ENCODE measurements at places on chromosomes 6 and 20.

DNA sequence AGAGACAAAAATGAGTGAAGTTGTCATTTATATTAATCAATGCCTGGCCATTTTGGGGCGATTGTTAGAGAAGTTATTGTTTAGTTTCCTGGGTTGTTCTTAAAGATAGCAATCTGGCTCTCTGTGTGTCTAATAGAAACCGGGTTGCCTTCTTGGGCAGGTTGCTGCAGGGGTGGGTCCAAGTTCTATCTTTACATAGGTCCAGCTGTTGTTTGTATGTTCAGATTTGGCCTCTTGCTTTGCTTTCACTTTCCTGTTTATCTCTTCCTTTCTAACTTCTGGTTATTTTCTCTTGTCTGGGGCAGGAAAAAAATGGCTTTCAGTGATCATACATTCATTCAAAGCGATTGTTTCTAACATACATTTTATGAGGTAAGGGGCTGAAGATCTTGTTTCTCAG lies 128.4 kb upstream of the NOX3 start:
- DNase-seq = no peak

DNA sequence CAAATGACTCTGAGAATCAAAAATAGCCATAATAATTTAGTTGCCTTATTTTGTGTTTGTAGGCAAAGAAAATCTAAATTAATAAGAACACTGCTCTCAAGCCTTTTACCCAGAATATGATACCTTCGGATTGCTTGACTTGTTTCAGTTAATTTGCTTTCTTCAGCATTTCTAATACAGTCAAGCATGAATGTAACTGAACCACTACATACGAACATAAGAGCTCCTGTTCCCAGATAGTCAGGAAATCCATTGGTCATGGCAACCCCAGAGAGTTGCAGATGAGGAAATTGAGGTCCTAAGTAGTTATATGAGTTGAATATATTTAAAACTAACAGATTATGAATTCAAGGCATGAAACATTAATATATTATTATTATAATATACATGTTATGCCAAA lies 2.9 kb downstream of the FRK start:
- no peak for DNase-seq

GRCh38 chr6:135176464-135176863 lies 4.6 kb upstream of the MYB start:
- no peak for DNase-seq

GRCh38 chr20:49496553-49497397 lies 14.3 kb upstream of the KCNB1 start:
- DNase-seq = no peak

DNA sequence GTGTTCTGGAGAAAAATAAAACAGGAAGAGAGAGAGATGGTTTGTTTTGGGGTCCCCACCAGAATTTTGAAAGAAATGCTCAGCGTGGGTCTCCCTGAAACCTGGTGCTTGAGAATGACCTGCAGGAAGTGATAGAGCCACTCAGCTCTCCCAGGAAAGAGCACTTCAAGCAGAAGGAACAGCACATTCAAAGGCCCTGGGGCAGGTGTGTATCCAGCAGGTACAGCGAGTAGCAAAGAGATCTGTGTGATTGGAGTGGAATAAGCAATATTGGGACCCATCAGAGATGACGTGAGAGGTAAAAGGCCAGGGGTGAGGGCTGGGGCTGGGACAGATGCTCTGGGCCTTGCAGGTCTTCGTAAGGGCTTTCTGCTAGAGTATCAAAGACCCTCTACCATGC lies 89.5 kb upstream of the CCDC167 start:
- no peak for DNase-seq

DNA sequence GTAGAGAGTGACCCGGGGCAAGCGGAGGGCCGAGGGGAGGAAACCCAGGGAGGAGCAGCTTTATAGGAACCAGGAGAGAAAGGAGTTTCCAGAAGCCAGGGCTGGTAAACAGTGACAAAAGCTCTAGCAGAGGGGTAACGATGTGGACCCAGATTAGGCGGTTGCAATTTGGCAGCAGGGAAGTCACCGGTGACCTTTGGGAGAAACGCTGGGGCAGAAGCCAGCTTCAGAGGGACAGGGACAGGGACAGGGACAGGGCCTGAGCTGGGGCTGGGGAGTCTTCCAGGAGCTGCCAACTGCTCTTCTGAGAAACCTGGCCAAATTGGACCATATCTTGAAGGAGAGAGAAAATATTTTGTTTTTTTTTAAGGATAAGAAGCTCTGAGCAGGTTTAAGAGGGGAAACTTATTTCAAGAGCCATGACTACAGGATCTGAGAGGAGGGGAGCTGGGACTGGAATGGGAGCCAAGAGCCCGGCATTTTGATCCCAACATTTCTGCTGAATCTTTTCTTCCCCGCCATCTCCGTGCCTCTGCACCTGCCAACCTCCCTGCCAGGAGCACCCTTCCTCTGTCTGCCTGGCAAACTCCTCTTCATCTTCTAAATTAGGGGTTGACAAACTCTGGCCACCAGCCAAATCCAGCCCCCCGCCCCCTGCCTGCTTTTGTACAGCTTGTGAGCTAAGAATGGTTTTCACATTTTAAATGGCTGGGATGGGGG lies 22.6 kb upstream of the PREX1 start:
- no peak for DNase-seq

DNA sequence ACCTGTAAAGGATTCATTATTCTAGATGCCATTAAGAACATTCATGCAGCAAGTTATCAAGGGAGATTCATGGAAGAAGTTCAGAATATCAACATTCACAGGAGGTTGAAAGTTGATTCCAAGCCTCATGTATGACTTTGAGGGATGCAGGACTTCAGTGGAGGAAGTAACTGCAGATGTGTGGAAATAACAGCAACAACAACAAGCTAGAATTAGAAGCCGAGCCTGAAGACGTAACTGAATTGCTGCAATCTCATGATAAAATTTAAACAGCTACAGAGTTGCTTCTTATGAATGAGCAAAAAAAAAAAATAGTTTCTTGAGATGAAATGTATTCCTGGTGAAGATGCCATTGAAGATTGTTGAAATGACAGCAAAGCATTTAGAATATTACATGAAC lies 73.3 kb upstream of the NXT1 start:
- no peak for DNase-seq

DNA sequence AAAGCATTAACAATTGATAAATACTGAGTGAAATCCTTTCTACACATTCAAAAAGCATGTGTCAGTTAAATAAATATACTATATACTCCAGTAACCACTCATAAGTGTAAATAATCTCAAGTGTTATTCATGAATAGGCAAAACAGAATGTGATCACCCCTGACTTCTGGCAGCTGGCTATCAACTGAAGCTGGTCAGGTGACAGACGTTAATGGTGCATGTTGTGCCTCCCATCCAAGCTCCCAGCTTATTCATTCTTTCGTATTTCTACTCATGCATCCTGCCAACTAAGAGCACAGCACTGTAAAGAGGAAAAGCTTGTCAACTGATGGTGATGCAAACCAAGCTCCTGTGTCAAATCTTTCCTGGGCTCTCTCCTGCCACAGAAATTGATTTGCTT lies 7.7 kb downstream of the PSMB1 start:
- no peak for DNase-seq

- DNase-seq = no peak
Observed at GRCh38 chr6:107047807-107048206, 19.8 kb downstream of the MTRES1 start.

GRCh38 chr6:77341058-77341986 lies 122.0 kb downstream of the HTR1B start:
- no peak for DNase-seq

DNA sequence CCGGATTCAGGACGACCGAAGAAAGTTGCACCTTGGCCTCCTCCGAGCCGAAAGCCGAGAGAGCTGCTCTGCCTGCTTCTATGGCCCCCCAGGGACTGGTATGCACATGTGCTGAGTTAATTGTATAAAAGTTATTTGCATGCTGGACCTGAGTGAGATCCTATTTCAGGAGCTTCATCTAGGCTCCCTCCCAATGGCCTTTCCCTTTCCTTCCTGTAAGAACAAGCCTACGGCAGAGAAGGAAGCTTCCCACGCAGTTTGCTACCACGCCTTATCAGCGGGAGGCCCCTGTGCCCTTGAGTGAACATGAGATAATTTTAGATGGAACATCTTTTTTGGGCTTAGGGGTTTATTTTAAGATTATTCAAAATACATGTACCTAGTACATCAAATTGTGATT lies 65.9 kb downstream of the RIN2 start:
- DNase-seq = no peak

- DNase-seq = no peak
Observed at GRCh38 chr6:145241721-145242120, 493.6 kb downstream of the EPM2A start.

GRCh38 chr6:35148167-35148741 lies 7.1 kb upstream of the TCP11 start:
- DNase-seq = peak; percentile 86

GRCh38 chr6:165060720-165061119 lies 248.7 kb downstream of the C6orf118 start:
- DNase-seq = no peak

DNA sequence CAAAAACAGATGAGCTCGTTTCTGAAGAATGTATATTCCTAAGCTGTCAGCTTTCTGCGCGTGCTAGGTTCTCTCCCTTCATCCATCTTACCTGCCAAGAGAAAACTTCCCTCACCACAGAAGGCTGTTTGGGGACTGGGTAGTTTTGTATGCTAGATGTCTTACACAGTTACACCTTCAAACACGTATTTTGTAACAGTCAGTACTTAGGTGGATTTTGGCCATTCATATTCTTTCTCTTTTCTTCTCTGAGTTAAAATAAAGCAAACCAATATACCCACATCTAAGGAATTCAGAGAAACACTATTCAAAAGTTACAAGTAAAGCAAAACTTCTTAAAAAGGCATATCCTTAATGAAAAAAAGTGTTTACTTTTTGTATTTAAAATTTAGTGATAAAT lies 35.6 kb upstream of the PRDM1 start:
- DNase-seq = no peak

GRCh38 chr6:56953597-56954402 lies 1.1 kb upstream of the BEND6 start:
- DNase-seq = peak; percentile 47

- DNase-seq = peak; percentile 98
Observed at GRCh38 chr20:36808317-36809257, 35.0 kb upstream of the DSN1 start.

DNA sequence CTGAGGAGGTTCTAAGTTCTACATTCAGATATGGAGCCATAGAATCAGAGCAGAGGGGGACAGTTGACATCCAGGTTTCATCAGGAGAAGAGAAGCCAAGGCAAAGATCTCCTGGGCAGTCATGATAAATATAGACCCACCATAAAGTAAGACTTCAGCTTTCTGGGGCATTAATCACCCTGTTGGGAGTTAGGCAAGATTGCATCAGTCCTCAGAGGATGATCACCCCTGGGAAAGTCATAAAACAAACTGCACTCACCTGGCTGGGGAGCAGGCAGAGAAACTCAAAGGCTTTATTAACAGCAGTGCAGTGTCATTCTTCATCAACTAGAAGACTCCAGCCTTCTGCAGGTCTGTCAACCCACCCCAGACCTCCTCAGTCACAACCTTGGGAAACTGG lies 301.3 kb upstream of the JARID2 start:
- DNase-seq = peak; percentile 22

DNA sequence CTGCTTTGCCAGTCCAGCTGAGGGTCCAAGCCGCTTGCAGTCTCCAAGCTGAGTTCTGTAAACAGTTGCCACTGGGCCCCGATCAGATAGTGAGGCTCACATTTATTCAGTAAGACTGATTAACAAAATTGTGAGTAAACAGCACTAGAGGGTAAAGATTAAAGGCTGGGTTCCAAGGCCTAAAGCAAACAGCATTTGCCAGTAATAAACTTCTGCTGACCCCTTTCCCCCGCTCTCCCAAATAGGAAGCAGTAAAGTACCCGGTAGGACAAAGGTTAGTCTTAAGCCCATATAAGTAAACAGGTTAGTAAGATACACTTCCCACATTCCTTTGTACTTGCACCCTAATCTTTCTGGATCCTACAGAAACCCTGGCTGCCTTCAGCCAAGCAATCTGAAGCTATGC lies 181.8 kb downstream of the MEI4 start:
- no peak for DNase-seq

DNA sequence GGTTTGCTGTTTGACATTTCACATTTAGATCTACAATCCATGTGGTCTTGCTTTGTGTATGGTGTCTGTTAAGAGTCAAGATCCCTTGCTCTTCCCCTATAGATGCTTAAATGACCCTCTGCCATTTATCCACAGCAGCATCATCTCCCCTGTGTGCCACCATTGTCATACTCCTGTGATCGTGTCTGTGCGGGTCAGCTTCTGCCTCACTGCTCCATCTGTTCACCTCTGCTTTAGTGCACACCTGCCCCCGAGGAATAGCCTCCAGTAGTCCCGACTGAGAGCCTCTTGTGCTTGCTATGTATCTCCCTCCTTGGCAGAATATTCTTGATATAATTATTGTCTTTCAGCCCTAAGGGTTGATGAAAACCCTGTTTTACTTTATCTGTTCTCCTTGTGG lies 551.2 kb downstream of the CDH26 start:
- DNase-seq = no peak

- DNase-seq = no peak
Observed at GRCh38 chr20:61045876-61046585, 206.0 kb upstream of the CDH4 start.

DNA sequence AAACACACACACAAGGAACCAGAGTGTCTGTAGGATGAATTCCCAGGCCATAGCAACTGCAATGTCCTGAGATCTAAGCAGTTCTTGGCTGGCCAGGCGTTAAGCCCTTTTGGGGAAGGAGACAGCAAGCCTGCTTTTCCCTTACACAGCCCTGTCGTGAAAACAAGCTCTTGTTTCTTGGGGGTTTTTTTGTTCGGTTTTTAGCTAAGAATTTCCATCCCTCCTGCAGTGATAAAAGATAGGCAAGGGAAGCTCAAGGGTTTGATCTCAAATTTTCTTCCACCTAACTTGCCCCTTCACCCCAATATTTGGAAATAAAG lies 1.5 kb downstream of the TNFRSF21 start:
- peak; percentile 27 for DNase-seq

DNA sequence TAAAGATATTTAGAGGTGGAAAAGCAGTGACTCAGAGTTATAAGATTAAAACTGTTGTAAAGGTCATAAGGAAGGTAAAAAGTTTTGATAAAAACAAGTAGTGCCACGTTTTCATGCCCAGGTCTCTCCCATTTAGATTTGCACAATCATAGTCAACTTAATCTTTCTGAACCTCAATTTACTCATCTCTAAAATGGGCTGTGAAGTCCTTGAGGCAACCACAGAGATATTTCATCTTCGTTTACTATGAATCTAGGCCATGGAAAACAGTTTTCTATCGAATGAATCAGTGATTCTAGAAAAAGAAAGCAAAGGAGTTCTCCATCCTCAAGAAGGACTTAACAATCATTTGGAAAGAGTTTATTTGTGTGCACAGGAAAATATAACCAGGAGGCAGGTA lies 190.2 kb downstream of the EDN1 start:
- no peak for DNase-seq

All from ELR (cell line).